ENCODE measurements at places on chromosomes 5 and 9.

- DNase-seq, result no peak
These were observed 513.9 kb downstream of the MAN2A1 start for GRCh38 chr5:110203661-110204060.

DNA sequence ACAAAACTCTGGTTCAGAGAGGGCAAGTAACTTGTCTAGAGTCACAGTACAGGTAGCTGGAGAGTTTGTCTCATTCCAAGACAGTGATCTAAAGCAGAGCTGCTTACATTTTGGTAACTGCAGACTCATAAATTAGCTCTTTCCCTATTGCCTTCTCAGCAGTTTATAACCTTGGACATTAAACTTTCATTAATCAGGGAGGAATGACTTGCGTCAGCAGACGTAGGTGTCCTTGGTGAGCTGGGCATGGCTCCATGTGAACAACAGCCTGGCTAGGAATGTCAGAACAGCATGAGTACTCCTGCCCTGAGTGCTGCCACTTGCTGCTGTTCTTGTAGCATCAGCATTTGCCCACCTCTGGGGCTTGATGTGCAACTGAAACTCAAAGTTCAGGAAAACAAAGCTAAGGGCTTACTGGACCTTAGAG is 2.2 kb upstream of the ALDOB start:
- DNase-seq, result no peak

DNA sequence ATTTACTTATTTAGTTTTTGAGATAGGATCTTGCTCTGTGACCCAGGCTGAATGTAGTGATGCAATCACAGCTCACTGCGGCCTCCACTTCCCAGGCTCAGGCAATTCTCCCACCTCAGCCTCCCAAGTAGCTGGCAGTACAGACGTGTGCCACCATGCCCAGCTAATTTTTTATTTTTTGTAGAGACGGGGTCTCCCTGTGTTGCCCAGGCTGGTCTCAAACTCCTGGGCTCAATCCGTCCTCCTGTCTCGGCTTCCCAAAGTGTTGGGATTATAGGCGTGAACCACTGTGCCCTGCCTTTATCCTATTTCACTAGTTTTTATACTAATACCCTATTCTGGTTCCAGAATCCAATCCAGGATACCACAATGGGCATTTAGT is 6.8 kb downstream of the RPS14 start:
- DNase-seq, result no peak

- no peak for DNase-seq
These were observed 98.1 kb downstream of the APBA1 start for GRCh38 chr9:69574057-69574456.

- DNase-seq, result no peak
These were observed 47.1 kb upstream of the EBF1 start for GRCh38 chr5:159146839-159147238.

DNA sequence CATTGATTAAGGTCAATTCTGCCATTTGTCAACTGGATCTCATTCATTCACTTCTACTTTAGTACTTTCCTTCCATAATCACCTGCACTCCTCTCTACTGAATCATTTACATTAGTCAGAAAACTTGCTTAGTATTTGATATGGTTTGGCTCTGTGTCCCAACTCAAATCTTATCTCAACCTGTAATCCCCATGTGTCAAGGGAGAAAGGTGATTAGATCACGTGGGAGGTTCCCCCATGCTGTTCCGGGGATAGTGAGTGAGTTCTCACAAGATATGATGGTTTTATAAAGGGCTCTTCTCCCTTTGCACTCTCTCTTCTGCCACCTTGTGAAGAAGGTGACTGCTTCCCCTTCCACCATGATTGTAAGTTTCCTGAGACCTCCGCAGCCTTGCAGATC is 23.7 kb upstream of the UGCG start:
- DNase-seq, result no peak

GRCh38 chr9:102106439-102106838 is 368.0 kb upstream of the GRIN3A start:
- DNase-seq, result no peak

DNA sequence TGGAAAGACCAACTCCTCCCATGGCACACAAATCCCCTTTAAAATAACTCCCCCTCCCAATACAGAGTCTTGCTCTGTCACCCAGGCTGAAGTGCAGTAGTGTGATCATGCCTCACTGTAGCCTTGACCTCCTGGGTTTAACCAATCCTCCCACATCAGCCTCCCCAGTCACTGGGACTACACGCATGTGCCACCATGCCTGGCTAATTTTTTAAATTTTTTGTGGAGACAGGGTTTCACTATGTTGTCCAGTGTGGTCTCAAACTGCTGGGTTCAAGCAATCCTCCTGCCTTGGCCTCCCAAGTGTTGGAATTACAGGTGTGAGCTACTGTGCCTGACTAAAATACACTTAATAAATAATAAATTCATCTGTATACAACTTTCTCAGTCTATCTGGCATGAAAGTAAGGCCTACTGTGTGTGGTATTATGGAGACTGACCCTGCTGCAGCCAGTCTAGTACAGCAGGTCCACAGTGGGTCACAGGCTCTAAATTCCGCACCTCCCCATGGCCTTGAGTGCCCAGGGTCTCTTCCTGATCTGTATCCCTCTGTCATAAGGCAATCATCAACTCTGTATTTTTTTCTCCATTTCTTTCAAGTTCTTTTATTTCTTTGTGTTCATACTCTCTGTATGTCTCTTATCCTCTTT is 169.4 kb downstream of the MAPKAP1 start:
- DNase-seq, result no peak

DNA sequence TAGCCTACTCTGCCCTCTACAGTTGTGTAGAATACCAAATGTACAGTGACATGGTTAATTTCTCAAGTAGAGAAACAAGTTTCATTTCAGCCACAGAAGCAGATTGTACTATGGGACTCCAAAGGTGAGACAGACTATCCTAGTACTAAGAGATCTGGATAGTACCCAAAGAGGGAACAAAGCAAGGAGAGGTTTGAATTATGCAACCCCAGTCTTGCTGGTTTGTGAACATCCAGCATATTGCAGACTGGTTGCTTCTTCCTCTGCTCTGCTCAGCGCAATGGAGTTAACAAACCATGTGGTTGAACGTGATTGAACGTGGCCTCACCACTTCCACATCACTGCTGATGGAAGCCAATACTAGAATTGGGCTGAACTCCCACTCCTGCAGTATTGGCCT is 43.3 kb upstream of the ALDOB start:
- no peak for DNase-seq

- DNase-seq, result no peak
These were observed 198.6 kb downstream of the TRIO start for GRCh38 chr5:14341571-14342230.

- peak; percentile 76 for DNase-seq
These were observed 164.0 kb downstream of the TTC39B start for GRCh38 chr9:15142878-15143534.

- peak; percentile 63 for DNase-seq
These were observed 569 bp downstream of the HINT2 start for GRCh38 chr9:35814106-35814840.

DNA sequence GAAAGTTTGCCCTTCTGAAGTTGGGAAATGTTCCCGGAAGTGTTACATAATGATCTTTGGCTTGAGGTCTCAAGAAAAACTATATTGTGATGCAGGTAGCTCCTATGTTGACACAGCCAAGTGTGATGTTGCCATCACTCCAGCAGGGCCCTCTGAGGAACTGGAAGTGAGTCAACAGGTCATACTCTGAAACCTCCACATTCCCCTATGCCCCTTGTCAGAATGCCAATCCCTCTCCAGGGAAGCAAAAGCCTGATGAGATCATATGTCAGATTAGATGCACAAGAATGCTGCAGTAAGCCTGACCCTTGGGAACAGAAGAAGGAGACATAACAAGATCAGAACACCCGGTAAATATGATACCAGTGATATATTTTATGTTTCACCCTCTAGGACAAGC is 66.8 kb upstream of the ITGA2 start:
- peak; percentile 81 for DNase-seq

- peak; percentile 71 for DNase-seq
These were observed 21.3 kb downstream of the CCDC69 start for GRCh38 chr5:151202381-151203139.

DNA sequence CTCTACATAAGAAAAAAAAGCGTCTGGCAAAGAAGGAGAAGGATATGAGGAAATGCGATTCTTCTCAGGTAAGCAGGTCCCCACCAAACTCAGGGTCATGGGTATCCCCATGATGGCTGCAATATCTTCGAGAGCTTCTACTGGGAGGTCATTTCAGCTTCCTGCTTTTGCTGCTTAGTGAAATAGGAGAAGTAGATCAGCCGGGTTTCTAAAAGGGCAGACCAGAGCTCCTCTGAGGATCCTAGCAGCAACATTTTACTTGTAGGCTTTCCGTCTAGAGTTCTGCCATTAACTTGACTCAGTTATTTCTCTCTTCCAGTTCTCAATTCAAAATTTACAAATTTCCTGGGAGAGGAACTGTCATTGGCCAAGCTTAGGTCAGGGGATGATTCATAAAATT is 134.7 kb downstream of the DPYSL3 start:
- no peak for DNase-seq

DNA sequence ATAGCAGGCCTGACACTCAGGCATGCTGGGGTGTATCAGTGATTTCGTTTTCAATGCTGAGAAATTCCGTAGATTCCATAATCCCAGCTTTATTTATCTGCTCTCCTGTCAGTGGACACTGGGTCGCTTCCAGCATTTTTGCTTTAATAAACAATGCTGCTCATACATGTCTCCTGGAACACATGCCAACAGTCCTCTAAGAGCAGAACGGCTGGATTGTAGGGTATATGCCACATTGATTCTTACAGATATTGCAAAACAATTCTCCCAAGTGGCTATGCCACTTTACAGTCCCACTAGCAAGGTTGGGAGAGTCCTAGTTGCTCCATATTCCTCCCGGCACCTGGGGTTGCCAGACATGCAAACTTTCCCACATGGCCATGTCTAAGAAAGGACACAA is 81.9 kb downstream of the RAPGEF1 start:
- DNase-seq, result no peak

GRCh38 chr5:3931976-3932375 is 336.3 kb downstream of the IRX1 start:
- no peak for DNase-seq
